ENCODE measurements at places on chromosomes 6 and 20.
A peak's percentile ranks its signal among the peaks of the same experiment; 100 is the strongest.

DNA sequence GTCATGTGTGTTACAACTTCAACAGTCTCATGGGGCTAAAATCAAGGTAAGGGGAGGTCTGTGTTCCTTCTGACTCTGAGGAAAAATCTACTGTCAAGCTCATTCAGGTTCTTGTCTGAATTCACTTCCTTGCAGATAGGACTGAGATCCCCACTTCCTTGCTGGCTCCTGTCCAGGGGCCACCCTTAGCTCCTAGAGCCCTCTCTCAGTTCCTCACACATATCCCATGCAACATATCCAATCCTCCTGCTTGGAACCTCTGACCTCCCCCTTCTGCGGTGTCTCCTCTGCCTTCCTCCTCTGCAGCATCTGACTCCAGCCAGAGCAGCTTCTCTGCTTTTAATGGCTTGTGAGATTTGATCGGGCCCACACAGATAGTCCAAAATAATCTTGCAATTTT, 27.1 kb upstream of the MICB start:
- DNase-seq = no peak

- peak; percentile 35 for DNase-seq
Measured at GRCh38 chr20:36093025-36093803, 61.3 kb upstream of the EPB41L1 start.

- no peak for DNase-seq
Measured at GRCh38 chr6:154406869-154407268, 50.3 kb upstream of the IPCEF1 start.

- no peak for DNase-seq
Measured at GRCh38 chr6:42394151-42394550, 57.6 kb downstream of the TRERF1 start.

GRCh38 chr6:127891731-127892326, 9.0 kb downstream of the THEMIS start:
- DNase-seq = no peak

DNA sequence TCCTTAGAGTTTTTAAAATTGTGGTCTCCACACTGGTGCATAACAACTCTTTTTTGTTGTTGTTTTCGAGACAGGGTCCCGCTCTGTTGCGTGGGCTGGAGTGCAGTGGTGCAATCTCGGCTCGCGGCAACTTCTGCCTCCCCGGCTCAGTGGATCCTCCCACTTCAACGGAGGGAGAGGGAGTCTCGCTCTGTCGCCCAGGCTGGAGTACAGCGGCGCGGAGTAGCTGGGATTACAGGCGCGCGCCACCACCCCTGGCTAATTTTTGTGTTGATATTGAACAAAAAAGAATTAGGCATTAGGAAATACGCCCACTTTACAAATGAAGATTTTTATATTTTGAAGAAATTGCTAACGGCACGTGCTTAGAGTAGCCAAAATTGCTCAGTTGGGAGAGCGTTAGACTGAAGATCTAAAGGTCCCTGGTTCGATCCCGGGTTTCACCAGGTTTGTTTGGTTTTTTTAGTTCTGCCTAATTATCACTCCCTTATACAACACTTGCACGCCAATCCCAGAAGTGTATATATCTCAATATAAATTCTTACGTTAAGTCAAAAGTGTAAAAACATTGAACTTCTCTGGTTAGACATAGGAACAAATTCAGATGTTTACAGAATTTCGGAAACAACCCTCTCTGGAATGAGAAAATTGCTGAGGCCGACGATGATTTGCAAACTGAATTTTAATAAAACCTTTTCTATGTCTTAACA, 159.6 kb downstream of the TRIM27 start:
- DNase-seq = no peak

GRCh38 chr20:61629602-61630390, 377.7 kb downstream of the CDH4 start:
- DNase-seq = no peak

DNA sequence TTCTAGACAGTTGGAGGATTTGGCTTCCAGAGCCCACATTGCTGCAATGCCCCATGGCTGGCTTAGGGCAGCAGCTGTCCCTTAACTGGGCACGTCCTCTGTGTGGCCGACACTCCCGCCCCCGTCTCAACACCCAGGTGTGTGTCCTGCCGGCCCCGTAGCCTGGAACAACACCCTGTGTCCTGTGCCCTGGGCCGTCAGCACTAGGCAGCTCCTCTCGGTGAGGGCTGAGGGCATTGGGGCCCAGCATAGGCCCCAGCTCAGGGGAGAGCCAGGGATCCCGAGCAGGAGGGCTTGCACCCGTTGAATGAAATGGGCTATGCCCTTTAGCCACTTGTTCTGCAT, 121.0 kb downstream of the CDH4 start:
- DNase-seq = no peak

DNA sequence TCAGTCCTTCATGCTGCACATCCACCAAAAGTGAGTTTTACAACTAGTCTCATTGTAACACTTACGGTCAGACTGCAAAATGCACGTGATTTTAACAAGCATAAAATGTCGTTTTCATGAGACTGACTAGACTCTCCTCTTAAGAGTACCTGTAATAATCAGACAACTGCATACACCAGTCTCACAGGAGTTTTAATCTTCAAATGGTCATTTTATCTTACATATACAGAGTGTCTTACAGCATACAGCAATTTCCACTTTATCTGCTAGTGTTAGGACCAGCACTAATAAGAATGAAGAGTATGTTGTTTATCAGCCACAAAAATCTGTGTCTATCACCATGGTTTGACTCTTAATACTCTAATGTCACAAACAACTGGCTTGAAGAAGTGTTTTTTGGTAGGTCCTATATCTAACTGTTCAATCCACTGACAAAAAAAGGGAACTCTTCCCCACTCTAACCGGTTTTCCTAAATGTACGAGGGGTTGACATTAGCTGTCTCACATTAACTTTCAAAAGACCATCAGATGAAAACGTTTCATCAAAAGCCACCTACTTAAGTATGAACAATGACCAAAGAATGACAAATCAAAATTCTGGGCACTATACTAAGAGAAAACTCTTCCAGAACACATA, 1.5 kb upstream of the ASF1A start:
- DNase-seq = no peak

GRCh38 chr20:5349448-5349847, 32.7 kb upstream of the PROKR2 start:
- DNase-seq = no peak

- DNase-seq = no peak
Measured at GRCh38 chr20:49568278-49569151, 578 bp upstream of the PTGIS start.

GRCh38 chr6:154984146-154984545, 11.0 kb upstream of the TIAM2 start:
- DNase-seq = peak; percentile 39

- DNase-seq = no peak
Measured at GRCh38 chr6:147150293-147150692, 53.9 kb upstream of the STXBP5 start.

GRCh38 chr6:12028213-12028612, 16.1 kb downstream of the HIVEP1 start:
- no peak for DNase-seq

DNA sequence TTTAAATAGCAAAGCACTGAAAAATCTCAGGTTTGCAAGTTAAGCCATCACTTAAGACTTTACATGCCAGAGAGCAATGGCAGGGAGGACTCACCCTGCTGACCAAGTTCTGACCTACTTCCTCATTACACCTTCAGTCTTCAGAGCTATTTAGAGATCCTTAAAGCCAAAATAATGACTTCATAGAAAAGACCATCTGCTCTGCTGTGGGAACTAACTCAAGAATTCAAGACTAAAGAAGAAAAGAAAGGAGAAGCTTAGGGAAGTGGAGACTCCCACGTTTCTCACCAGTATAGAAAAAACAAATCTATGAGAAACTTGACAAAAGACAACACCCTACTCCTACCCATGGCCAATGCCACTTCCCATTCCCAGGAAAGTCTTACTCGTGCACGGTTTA, 28.6 kb downstream of the XPO5 start:
- no peak for DNase-seq

- DNase-seq = no peak
Measured at GRCh38 chr6:50848989-50849795, 30.5 kb downstream of the TFAP2B start.

DNA sequence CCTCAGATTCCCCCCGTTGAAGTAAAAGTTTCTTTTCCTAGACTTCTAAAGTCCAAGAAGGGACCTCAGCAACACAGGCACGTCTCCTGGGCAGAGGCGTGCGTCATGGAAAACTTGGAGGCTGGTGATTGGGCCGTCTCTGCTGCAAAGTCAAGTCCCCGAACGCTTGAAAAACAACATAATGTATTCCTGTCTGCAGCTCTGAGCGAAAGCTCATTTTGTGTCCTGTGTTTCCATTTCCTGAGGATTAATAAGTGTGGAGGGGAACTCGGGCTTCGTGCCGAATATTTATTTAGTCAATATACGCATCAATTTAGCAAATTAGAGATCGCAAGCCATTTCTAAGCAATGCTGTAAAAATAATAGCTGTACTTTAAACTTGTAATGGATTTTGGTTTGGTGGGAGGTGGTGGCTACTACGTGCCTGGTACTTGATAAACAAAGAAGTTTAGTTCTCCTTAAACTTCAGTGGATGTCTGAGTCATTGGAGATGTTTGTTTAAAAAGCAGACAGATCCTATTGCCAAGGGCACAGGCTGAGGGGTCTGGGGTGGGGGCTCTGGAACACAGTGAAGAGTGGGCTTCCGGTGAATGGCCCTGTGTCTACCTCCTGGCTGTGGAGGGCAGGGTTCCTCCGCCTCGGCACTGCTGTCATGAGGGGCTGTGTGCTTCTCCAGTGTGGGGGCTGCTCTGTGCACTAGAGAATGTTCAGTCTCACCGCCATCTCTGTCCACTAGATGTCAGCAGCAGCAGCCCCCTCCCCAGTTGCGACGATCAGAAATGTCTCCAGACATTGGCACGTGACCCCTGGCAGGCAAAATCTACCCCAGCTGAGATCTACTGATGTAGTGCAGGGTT, 21.8 kb downstream of the PCK1 start:
- peak; percentile 37 for DNase-seq

- DNase-seq = no peak
Measured at GRCh38 chr20:15596220-15596890, 976.9 kb downstream of the KIF16B start.

DNA sequence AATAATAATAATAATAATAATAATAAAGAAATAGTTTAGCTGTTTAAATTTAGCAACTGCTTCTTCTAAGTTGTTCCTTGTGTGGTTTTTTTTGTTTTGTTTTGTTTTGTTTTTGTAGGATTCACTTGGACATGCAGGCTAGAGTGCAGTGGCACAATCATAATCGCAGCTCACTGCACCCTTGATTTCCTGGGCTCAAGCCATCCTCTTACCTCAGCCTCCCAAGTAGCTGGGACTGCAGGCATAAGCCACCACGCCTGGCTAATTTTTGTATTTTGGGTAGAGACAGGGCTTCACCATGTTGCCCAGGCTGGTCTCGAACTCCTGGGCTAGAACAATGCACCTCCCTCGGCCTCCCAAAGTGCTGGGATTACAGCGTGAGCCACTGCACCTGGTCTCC, 15.3 kb upstream of the EYA2 start:
- no peak for DNase-seq

All from NCI-H524 (cell line).